GM23248 (cell line): ENCODE measurements at places on chromosomes 5 and 9.

GRCh38 chr9:132288361-132288760, 66.4 kb downstream of the SETX start:
- DNase-seq: peak; percentile 67

DNA sequence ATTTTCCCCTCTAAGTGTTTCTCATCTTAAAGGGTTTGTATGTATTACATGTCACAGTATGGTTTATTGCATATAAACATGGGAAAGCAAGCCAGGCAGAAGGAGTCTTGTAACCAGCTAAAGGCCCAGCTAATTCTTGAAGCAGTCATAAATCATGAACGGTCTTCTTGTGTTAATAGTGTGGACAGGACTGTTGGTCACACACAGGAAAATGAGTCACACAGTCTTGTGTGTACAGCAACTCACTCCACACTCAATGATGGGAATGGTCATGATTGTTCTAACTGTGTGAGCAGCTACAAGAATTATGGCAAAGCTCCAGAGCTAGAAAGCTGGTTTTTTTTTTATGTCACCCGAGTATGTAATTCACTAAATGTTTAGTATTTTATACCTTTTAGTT, 123.9 kb downstream of the GHR start:
- DNase-seq: peak; percentile 62

DNA sequence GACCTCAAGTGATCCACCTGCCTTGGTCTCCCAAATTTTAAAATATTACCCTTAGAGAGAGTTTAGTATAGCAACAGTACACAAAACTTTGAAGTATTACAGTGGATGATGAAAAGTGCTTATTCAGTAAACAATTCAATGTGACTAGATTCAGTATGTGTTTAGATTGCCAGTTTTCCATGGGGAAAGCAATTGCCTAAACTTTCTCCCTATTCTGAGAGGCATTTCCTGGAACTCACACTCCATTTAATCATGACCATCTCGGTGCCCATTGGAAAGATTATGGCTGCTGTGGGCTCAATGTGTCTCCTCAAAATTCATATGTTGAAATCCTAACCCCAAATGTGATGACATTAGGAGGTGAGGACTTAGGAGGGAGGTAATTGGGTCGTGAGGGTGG, 38.9 kb upstream of the MYO10 start:
- no peak for DNase-seq

DNA sequence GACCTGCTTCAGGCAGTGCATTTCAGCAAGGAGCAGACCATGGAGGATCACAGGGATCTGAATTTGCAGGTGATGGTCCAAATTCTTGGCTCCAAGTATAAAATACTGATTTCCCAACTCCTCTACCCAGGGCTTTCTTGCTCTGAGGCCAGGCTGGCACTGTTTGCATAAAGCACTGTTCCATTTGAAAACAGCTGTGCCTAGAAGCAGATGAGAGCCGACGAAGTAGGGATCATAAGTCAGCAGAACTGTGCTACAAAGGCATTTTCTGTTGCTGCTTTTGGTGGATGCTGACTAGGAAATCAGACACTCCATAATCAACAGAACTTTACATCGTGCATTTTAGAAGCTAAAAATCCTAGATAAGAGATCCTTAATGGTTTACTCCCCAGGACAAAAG, 126.4 kb downstream of the MAT2B start:
- no peak for DNase-seq

- no peak for DNase-seq
Observed at GRCh38 chr5:40833712-40834229, 1.3 kb downstream of the RPL37 start.

GRCh38 chr5:102579379-102579778, 80.6 kb upstream of the SLCO6A1 start:
- no peak for DNase-seq

- DNase-seq: peak; percentile 70
Observed at GRCh38 chr5:115098041-115098702, 71.5 kb downstream of the TRIM36 start.

- DNase-seq: no peak
Observed at GRCh38 chr9:90107726-90108655, 503.2 kb downstream of the GADD45G start.

DNA sequence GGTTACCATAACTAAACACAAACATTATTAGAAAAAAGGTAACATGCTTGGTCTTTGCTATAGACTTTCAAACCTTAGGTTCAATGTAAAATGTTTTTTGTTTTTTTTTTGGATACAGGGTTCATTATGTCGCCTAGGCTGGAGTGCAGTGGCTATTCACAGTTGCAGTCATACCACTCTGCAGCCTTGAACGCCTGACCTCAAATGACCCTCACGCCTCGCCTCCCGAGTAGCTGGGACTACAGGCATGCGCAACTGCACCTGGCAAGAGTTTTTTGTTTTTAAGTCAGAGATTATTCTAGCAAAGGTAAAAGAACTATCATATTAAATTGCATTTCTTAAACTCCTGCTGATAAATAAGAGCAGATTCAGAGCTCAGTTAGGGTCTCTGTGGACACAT, 55.1 kb upstream of the NR5A1 start:
- DNase-seq: no peak

DNA sequence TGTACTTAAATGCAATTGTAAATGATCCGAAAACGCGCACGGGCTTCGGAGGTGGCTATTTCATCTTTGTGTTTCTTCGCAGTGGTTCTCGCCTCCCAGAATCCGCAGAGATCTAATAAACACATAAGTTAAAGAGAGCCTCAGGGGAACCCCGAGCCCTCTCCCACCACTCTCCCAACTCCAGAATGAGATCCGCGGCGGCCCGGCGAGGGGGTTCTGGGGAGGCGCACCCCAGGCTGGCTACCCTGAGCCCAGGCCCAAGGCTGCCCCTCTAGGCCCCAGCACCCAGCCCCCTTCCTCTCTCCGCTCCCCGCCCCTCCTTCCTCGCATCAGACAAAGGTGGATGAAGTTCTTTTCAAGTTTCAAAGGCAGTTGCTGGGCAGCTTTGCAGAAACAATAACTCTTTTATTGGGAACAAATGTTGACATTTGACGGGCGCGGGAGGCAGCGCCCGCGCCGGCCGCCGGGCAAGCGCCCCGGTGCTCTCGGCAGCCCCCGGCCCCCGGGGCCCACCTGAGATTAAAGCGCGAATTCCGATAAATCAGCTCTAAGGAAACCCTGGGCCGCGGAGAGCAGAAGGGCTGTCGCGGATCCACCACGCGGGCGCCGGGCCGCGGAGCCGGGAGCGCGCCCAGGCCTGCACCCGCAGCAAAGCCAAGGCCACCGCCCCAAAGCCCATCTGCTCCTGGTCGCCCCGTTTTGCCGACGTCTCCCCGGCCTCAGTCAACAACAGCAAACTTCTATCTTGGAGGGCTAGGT, 8.4 kb downstream of the IRX2 start:
- DNase-seq: peak; percentile 58

DNA sequence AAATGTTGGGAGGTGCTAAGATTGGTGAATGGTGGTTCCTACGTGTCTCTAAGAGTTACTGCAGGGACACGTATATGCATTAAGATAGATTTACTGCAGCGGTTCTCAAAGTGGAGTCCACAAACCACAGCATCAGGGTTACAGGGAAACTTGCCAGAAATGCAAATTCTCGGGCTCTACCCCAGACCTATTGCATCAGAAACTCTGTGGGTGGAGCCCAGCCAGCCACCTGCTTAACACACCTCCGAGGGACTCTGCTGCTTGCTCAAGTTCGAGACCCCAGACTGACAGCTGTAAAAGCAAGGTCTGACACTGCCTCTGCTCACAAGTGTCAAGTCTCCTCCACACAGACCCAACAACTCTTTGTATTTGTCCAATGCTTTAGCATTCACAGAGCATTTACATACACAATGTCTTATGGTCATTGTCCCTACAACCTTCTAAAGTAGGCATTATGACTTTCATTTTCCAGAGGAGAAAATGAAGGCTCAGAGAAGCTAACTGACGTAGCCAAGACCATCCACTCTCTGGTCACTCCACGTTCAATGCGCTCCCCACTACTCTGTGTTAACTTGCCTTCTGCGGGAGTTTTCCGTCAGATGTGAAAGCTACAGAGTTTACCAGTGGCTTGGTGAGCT, 48.8 kb downstream of the HSD17B3 start:
- no peak for DNase-seq

GRCh38 chr5:91384671-91385430, 1.7 kb upstream of the ARRDC3 start:
- DNase-seq: peak; percentile 86

DNA sequence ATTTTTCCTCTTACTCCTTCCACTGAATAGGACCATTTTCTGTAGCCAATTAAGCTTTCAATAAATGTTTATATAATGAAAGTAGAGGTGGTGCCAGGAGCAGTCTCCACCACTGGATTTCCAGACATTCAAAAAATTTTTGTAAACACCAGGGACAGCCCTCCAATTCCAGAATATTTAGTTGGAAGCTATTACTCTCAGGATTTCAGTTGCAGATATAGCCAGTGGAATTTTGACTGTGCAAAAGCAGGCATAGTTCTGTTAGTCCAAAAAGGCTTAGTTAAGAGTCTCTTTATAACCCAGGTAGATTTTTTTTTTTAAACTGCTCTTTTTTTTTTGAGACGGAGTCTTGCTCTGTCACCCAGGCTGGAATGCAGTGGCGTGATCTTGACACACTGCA, 138.1 kb upstream of the DMRT1 start:
- DNase-seq: peak; percentile 14

DNA sequence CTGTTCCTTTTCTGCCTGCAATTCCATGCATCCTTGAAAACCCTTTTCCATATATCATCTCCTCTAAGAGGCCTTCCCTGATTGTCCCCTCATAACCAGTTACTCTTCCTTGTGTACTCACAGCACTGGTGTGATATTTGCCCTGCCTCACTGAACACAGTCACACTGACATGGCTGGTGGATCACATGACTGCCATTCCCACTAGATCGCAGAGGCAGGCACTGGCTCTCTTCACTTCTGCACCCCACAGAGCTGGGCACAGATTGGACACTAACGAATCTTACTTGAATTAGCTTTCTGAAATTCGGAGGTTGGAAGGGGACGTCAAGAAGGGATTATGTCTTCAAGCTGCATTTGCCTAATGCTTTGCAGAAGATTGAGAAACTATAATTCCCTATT, 208.0 kb downstream of the PAPPA start:
- DNase-seq: no peak

GRCh38 chr9:135644631-135645218, 5.4 kb upstream of the GLT6D1 start:
- no peak for DNase-seq

DNA sequence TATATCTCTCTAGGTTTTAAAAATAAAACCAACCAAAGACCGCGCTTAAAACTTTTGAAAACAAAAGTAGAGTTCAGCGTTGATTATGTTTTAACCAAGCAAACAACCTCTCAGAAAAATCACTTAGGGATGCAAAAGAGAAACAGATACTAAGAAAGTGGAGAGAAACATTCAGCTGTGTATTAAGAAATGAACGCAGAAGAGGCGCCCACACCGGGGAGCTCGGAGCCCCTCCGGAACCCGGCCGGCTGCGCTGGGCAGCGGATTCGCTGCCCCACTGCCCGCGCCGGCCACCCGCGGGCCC, 1.4 kb downstream of the PITX1 start:
- DNase-seq: peak; percentile 15

DNA sequence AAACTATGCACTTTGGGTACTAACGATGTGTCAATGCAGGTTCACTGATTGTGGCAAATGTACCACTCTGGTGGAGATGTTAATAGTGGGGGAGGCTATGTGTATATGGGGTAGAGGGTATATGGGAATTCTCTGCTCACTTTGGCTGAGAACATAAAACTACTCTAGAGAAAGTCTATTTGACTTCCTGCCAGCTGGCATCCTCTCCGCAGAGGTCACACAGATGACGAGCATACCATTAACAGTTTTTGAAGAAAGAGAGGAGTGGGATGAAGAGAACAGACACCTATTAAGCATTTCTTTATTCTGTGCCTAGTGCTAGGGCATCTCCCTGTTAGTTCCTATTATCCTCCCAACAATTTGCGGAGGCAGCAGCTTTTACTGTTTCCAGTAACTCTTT, 58.4 kb upstream of the TRIM32 start:
- DNase-seq: no peak

GRCh38 chr5:141101059-141101458, 786 bp downstream of the PCDHB3 start:
- DNase-seq: no peak

GRCh38 chr9:126440940-126441339, 114.3 kb downstream of the MVB12B start:
- peak; percentile 94 for DNase-seq

- peak; percentile 24 for DNase-seq
Observed at GRCh38 chr5:56305001-56305950, 72.1 kb upstream of the ANKRD55 start.

DNA sequence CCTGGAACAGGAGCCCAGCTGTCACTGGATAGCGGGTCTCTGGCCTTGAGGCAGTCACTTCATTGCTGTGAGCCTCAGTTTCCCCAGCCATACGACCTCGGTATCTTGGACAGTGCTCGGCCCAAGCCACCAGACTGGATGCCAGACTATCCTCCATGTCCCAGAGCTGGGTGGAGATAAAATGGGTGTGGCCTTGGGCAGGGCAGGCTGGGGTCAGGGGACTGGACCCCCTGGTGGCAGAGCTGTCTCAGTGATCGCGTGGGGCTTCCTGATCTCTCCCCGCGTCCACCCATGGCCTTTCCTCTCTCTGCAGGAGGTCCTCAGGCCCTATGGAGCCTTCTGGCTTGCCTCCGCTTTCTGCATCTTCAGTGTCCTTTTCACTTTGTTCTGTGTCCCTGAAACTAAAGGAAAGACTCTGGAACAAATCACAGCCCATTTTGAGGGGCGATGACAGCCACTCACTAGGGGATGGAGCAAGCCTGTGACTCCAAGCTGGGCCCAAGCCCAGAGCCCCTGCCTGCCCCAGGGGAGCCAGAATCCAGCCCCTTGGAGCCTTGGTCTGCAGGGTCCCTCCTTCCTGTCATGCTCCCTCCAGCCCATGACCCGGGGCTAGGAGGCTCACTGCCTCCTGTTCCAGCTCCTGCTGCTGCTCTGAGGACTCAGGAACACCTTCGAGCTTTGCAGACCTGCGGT, 10.0 kb downstream of the SLC2A8 start:
- no peak for DNase-seq

GRCh38 chr9:19161257-19162025, 34.1 kb upstream of the PLIN2 start:
- DNase-seq: peak; percentile 95

DNA sequence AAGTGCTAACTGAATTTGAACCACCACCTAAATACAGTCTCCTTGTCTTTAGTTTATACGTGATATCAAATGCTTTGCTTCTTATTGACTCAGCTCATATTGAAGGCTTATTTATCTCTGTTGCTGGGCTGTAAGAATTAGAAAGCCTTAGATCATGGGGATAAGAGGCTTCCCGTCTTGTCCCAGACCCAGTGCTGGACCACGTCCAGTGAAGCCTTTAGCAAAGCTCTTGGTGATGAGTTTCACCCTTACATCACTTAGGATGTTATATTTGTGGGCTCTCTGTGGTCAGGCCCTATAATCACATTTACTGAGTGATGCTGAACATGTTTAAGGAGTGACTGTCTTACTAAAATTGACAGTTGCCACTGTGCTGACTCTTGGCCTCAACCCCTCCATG, 11.2 kb downstream of the FAM240B start:
- DNase-seq: no peak

DNA sequence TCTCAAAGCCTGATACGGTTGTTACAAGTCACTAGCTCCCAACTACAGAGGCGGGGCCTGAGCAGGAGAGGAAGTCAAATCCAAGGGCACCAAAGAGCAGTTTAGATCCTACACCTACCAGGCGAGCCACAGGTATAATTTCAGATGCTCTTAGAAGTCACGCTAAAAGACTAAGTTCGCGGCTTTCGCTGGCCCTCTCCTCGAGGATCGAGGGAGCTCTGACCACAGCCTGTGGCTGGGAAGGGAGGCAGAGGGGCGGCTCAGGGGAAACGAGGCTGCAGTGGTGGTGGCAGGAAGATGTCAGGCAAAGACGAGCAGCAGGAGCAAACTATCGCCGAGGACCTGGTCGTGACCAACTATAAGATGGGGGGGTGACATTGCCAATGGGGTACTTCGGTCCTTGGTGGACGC, 48.6 kb downstream of the SEMA4D start:
- DNase-seq: no peak
